ENCODE measurements at places on chromosomes 5 and 9.

GRCh38 chr5:35776757-35777156 is 79.9 kb upstream of the IL7R start:
- DNase-seq: no peak

DNA sequence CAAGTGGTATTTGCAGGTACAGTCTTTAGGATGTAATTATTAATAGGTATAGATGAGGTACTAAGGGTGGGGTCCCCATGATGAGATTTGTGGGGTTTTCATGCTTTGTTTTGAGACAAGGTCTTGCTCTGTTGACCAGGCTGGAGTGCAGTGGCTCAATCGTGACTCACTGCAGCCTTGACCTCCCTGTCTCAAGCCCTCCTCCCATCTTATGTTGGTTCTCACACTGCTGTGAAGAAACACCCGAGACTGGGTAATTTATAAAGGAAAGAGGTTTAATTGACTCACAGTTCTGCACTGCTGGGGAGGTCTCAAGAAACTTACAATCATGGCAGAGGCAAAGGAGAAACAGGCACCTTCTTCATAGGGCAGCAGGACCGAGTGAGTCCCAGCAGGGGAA is 217.5 kb downstream of the CDK5RAP2 start:
- DNase-seq: no peak

DNA sequence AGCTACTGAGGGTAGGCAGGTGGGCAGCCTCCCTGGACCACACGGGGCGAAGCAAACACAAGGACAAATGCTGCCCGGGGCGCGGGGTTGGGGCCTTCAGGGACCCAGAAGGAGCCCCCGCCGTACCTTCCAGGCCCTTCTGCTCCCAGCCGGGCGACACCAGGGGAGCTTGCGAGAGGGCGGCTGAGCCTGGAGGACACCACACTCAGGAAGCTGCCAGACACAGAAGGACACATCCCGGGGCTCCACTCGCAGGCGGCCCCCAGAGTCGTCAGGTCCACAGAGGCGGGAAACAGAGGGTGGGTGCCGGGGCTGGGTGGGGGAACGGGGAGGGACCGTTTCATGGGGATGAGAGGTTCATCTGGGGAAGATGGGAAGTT is 58.5 kb upstream of the UBAC1 start:
- DNase-seq: no peak

DNA sequence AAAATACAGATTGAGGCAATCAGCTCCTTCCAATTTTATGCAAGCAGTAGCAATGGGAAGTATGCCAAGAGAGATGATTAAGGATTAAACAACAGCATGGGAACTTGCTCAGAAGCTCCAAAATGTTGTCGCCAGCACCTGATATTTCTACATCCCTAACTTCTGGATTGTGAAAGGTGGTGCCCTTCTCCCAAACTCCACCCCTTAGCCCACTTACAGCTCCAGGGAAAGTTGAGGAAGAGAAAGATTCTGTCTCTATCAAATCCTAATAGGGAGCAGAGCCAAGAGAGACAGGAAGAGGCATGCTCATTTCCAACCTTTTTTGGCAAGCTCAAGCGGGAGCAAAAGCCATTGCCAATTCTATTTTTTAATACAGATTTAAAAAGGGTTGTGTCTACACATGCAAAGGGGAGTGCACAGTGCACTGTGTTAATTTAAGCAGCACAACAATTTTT is 92.4 kb upstream of the NR3C1 start:
- no peak for DNase-seq

DNA sequence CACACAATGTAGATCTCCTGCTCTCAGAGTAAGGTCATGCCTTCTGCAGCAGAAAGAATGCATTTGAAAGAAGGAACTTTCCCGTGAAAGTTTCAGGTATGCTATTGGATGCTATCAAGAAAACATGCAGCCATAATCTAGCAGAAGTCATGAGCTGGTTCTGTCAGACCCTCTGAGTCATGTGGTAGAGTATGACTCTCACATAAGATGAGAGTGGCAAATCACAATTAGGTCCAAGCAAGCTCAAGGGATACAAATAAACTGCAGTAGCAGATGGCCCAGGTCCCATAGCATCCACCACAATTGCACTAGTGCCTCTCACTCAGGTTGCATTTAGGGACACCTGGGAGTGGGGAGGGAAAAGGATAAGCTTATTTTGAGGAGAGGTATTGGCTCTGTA is 292.8 kb downstream of the ASTN2 start:
- no peak for DNase-seq

DNA sequence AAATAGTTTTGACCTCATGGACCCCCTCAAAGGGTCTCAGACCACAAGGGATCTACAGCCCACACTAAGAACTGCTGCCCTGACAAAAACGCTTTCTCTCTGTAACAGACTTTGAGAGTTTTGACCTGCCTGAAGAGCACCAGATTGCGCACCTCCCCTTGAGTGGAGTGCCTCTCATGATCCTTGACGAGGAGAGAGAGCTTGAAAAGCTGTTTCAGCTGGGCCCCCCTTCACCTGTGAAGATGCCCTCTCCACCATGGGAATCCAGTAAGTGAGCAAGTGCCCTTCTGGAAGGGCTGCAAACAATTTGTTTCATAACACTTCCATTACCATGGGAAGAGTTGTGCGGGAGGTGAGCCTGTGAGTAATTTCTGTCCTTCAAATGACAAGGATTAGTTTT is 6.0 kb downstream of the PTTG1 start:
- no peak for DNase-seq

DNA sequence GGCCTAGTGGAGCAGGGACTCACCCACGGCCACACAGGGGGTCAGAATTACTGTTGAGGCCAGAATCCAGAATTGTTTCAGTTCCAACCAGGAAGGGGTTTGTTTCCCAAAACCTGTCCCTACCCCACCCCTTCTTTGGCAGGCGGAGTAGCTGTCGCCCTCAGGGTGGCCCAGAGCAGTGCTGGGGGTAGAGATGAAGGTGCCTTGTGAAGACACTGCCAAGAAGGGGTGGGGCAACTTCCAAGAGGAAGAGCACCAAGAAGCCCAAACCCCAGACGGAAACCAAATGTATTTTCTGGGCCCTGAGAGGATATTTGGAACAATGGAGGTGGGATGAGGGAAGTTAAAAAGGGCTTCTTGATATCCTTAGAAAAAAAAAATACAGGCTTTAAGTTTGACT is 11.4 kb upstream of the NDST1 start:
- DNase-seq: no peak

GRCh38 chr5:83281658-83282057 is 189.9 kb upstream of the VCAN start:
- DNase-seq: no peak

DNA sequence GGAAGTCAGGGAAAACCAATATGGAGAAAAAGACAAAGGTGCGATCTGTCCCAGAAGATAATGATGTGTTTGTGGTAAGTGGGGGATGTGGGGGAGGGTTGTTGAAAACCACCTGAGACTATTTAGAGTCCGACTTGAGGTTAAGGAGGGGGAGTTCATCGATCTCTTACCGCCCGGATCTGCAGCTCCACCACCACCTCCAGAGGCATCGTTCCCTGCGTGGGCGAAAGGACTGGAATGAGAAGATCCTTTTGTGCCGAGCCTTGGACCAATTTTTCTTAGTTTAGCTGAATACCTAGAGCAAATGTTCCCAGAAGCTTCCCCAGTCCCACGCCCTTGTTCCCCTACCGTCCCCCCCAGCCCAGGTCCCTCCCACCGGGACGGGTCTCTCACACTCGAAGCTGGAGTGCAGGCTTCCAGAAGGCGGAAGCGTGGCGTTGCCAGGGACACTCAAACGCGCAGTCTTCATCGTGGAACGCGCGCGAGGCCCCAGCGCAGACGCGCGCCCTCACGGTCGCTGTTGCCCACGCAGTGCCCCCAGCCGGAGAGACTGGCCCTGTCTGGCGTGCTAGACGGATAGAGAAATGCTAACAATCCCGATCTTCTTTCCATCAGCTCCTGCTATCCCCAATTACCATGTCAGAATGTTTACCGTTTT is at the start of gene SPATA6L:
Gene SPATA6L (minus strand): TSS at position 439 of the 658 bp plus-strand sequence. CDS start 230 bp downstream, at position 209.
- DNase-seq: no peak

- DNase-seq: peak; percentile 45
These were observed 174.5 kb upstream of the MAP1B start for GRCh38 chr5:71932655-71933338.

GRCh38 chr5:88033191-88033590 is 235.5 kb downstream of the TMEM161B start:
- DNase-seq: no peak

- DNase-seq: no peak
These were observed 230.9 kb downstream of the CDH9 start for GRCh38 chr5:26807231-26808199.

DNA sequence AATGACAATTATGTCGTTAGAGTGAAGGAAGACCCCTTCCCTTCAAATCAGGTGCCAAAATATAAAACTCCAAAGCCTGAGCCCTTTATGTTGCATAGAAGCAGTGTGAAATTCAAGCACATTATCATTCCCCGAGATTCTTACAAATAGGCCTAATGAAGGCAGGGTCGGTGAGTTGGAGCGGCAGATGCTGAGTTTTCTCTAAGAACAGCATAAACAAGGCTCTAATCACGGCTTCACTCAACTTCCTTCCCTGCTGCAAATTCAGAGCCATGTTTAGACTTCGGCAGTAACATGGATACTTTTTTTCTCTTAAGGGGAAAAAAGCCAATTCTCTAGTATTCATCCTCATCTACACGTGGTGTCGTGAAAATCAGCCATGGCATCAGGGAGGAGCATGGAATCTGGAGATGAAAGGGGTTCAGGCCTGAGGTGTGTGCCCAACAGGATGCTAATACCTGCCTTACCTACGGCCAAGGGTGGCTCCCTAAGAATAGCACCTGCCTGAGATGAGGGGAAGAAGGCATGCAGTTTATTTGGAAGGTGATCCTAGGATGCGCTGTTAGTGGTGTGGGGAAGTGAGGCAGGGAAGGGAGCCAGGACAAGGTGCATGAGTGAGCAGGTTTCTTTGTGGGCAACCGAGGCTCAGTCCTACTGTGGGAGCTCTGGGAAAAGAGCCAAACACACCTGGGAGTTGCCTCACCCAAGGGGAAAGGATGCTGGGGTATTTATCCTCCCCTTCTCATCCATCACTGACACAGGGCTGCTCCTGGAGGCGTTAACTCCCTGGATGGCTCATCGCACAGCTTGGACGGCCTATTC is 146.8 kb upstream of the TBC1D2 start:
- no peak for DNase-seq

DNA sequence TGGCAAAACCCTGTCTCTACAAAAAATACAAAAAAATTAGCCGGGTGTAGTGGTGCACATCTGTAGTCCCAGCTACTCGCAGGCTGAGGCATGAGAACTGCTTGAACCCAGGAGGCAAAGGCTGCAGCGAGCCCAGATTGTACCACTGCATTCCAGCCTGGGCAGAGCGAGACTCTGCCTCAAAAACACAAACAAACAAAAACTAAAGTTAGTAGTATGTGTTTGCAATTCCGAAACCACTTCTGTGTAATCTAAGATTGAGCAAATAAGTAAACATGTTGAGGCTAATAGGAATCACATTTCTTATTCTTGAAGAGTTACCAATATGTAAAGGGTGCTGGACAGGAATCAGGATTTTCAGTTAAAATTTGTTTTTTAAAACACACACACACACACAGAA is 70.0 kb upstream of the SUSD1 start:
- DNase-seq: no peak

GRCh38 chr5:168008555-168008954 is 282.9 kb upstream of the WWC1 start:
- DNase-seq: no peak

DNA sequence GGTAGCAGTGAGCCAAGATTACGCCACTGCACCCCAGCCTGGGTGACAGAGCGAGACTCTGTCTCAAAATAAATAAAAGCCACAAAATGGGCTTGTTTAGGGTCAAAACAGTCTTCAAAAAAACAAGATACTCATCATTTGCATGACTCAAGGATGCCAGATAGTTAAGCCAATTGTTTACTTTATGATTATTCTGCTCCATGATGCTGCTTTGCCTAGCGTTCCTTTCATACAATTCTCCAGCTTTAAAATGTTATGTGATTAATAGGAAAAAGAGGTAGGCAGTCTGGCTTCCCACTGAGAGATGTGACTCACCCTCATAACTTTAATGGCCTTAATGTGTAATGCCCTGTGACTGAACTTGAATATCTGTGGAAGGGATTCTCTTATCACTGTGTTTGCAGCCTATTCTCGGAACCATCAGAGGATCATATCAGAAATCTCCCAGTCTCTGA is 364.6 kb upstream of the TRPC7 start:
- no peak for DNase-seq

GRCh38 chr5:65076251-65076869 is 307.6 kb downstream of the CWC27 start:
- no peak for DNase-seq

DNA sequence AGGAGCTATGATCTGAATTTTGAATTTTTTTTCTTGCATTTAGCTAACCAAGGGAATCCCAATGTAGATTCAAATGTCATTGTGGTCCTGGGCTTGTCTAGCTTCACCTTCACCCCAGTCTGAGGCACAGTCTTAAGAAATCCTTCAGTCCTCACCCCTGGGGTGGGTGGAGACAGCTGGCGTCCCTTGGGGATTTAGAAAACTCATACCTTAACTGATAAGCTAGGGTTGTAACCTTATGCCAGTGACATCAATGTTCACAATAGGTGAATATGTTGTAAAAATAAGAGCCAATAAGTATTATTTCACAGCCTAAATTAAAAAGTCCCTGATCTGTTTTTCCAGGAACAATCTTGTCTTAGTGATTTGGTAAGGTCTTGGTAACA is 4.6 kb downstream of the ISOC1 start:
- DNase-seq: no peak

DNA sequence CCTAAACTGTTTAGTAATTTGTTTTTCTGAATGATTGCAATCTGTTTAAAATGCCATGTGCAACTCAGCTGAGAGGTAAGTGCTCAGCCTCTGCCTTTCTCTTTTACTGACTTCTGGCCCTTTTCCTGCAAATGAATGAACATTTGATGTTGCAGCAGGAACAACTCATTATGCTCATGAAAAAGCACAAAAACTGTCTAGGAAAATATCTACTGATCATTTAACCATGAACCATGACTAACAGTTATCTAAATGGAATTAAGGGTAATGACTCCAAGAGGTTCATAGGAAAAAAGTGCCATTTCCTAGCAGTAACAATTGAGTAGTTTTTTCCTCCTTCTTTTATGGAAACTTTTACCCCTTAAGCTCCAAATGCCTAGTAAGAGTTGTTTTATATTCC is 70.6 kb upstream of the ANKH start:
- DNase-seq: no peak

GRCh38 chr9:77455312-77455927 is 192.7 kb downstream of the GNA14 start:
- no peak for DNase-seq

GRCh38 chr9:16727452-16728136 is 142.9 kb downstream of the BNC2 start:
- no peak for DNase-seq

DNA sequence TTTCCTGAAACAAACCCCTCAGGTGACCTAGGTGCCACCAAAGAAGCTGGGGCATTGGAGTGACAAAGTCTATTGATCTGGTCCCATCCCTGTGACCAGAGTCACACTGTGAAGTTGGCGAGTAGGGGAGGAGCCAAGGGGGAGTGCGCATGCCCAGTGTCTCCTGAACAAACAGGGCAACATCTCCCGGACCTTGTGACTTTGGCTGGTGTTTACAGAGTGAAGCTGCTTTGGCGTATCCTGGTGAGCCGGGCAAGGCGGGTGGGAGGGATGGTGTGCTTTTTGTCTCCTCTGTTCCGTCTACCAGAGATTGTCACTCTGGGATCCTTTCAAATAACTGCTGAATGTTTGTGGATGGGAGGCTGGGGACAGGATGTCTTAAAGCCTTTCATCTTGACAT is 204.5 kb downstream of the HSPA4 start:
- no peak for DNase-seq

Data from NCI-H1436 treated with DMSO at 0.1 percent for 48 hours (cell line).